ENCODE measurements at places on chromosomes 6 and 20.

DNA sequence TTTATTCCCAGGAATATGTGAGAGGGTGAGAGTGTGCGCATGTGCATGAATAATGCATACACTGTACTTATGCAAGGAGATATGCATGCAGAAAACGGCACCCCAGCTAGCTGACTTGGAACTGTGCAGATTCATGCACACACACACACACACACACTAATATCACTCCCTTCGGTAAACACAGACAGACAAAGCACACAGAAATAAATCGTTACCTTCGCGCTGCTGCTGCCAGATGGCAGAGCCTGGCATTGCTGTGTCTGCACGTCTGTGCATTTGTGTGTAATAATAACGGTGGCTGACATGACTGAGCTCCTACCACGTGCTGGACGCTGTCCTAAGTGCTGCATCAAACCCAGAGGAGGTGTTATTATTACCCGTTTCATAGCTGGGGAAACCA lies 36.8 kb downstream of the PREX1 start:
- no peak for DNase-seq

GRCh38 chr6:150409576-150410066 lies 40.8 kb downstream of the IYD start:
- no peak for DNase-seq

- no peak for DNase-seq
These were observed 4.8 kb downstream of the FBXO30 start for GRCh38 chr6:145809785-145810184.

DNA sequence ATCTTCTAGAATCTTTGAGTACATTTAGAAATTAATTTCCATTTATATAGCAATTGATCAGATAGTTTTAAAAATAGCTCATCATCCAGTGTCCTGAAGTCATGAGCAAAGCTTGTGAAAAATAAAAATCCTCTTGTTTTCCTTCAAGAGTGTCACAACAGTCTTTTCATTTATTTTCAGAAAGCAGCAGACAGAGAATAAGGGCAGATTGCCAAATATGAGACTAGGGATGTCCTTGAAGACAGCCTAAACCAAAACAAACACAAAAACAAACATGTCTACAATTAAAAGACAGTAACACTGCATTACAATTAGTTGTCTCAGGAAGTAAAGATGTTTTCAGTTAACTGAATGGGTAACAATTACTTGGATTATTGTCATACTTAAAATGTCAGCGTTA lies 682.8 kb downstream of the TFAP2A start:
- no peak for DNase-seq

DNA sequence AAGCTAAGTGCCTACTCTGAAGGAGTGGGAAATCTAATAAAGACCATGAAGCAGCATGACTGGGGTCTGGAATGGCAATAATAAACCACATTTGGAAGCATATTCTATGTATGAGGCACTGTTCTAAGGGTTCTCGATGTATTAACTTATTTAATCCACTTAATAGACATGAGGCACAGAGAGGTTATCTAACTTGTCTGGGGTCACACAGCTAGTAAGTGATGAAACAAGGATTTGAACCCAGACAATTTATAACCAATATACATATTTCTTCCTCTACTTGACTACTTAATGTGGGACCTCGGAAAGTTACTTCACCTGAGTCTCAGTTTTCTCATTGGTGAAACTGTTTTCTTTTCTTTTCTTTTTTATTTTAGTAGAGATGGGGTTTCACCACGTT lies 131.3 kb downstream of the PDSS2 start:
- DNase-seq, result no peak

DNA sequence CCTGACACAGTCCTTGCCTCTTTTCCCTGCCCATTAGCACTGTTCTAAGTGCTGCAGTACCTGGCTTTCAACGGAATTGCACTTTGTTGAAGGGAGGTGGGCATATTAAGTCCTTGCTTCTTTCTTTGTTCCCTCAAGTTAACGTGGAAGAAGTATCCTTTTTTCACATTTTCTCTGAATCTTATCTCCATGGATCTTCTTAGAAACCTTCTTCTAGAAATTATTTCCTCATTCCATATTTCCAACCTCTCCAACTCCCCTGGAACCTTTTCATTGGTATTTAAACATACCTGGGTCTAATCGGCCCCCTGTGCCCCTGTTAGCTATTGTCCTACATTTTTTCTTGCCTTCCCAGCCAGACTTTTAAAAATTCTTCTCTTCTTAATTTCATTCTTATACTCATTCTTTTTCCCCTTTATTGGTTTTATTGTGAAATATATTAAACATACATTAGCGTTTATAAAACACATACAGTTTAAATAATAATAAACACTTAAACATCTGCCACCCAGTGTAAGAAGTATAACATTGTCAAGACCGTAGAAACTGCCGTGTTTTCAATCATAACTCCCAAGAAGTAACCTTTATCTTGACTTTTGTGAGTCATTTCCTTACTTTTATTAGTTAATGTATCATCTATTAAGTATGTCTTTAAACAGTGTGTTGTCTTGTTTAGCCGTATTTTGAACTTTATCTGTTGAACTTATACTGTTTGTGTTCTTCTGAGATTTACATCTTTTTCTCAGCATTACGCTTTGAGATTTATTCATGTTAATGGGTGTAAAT lies 118.2 kb downstream of the CDKAL1 start:
- no peak for DNase-seq

DNA sequence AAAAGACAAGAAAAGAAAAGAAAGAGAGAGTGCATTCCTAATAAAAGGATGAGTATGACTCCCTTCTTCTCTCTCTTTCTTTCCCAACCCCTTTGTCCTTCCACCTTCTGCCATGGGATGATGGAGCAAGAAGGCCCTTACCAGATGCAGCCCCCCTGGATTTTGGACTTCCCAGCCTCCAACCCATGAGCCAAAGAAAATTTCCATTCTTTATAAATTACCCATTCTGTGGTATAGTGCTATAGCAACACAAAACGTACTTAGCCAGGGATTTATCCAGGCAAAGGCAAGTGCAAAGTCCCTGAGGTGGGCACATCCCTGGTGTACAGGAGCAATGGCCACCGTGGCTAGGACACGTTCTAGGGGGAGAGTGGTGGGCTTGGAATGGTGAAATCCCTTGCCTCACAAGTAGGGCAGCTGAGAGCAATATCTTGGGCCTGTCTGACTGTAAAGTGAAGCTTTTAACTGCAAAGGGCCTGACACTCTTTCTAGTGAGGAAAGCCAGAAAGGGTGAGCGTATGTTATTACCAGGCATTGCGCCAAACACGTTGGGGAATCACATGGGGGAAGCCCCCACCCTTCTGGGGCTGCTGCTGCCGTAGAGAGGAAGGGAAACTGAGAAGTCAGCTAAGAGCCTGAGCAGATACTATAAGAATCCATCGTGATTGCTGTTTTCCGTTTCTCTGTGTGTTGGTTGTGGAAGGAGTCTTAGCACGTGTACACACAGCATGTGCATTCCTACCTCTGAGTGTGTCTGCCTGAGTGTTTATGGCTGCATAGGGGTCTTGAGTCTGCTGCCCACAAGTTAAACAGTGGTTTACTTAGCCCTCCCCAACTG lies 50.7 kb upstream of the SIRPA start:
- DNase-seq, result no peak

DNA sequence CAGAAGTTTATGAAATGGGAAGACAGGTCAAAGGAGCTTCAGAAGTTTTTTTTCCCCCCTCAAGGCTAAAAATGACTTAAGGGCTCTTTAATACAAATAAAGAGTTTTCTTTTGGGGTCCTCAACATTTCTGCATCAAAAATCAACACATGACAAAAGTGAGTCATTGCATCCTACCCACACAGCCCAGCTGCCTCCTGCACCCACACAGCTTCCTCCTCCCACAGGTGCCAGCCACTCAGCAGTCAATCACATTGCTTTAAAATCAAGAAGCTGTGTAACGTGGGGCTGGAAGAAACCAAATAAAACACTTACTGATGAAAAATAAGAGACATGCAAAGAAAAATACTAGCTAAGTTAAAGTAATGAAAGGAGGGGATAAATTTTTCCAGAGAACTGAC lies 68.5 kb downstream of the MAP3K5 start:
- peak; percentile 15 for DNase-seq

DNA sequence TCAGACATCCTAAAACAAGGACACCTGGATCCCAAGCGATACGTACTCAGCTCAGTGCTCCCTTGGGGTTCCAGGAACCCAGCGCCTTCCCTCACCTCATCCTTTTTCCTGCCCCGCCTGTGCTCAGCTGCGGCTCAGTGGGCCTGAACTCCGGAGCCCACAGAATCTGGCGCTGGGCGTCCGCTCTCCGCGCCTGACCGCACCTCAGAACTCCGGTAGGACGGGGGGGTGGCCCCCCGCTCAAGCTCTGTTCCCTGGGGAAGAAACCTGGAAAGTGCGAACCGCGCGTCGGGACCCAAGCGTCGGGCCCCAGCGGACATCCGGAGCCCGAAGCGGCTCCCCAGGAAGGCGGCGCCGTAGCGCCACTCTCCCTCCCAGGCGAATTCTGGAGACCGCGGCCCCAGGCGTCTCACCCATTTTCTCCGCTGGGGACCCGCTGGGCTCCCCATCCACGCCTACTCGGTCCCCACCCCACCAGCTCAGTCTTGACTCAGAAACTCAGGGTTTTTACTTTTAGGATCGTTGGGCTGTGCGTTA lies 336 bp upstream of the LY6G5C start:
- DNase-seq, result no peak
